ENCODE measurements at places on chromosomes 6 and 20. TPM values are rescaled to one million over a fixed set of nuclear protein-coding genes. Genes with fewer than 3 reads are reported as not detected.
A peak's percentile ranks its signal among the peaks of the same experiment; 100 is the strongest.

MTFR2 gene
- 6.2 TPM for total RNA-seq

COL12A1 gene
- 1.3 TPM for total RNA-seq

DNA sequence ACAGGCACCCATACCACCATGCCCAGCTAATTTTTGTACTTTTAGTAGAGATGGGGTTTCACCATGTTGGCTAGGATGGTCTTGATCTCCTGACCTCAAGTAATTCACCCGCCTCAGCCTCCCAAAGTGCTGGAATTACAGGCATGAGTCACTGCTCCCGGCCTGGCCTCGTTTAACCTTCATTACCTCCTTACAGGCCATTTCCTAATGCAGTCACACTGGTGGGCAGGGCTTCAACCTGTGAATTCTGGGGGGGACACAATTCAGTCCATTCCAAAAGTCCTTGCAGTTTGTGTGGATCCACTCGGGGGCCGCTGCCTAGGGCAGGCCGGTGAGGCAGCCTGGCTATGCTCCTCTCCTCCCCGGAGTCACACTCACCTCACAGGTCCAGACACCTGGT lies 112.4 kb upstream of the SNX9 start:
- no peak overlapping the region for H3K4me3 ChIP-seq
- DNase-seq: no peak
- peaks cover 12% of the 10 kb centered on the region for H3K4me1 ChIP-seq
- no peaks in the 10 kb centered on the region for H3K27me3 ChIP-seq
- H3K36me3 ChIP-seq: no peaks in the 10 kb centered on the region

GRCh38 chr6:26103141-26103769 lies 16.0 kb downstream of the HFE start:
- peak overlapping the region; percentile 47 for H3K27ac ChIP-seq
- H3K36me3 ChIP-seq: no peaks in the 10 kb centered on the region
- H3K27me3 ChIP-seq: no peaks in the 10 kb centered on the region

HLA-DQB1 gene
- total RNA-seq: 6.6 TPM

DNA sequence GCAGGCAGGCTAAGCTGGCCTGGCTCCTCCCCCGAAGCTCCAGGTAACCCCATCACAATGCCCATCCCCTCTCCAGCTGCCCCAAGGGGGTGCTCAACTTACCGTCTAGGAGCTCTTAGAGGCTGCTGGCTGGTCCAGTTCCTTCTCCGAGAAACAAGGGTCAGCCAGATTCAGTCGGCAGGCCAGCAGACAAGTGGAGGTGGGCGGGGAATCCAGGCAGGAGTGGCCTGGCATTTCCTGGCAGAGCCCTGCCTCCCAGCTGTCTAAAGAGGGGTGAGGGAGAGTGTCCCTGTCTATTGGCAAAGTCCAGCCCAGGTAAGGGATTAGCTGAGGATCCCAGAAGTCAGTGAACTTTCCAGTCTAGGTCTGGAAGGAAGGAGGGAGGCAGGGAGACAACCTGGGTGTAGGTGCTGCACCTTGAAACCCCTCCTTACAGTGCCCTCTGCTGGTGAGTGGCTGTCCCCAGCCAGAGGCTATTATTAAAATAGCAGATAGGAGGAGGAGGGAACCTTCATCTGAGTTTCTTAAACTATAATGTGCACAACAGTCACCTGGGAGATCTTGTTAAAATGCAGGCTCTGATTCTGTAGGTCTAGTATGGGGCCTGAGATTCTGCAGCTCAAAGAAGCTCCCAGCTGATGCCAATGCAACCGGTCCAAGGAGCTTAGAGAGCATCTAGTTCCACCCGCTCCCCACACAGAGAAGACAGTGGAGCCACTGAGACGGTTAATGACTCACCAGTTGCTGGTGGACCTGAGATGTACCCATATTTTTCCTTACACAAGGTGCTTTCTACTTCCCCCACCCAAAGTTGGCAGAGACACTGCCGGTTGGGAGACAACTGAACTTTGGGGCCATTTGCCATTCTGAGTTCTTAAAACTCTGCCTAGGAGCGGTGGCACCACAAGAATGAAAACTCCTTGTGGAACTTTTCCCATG lies at the start of gene UNC5CL:
Gene UNC5CL (minus strand): TSS at position 162 of the 939 bp plus-strand sequence. CDS start 4,147 bp downstream, outside the sequence.
- peaks cover 4% of the 10 kb centered on the region for H3K4me1 ChIP-seq
- H3K27me3 ChIP-seq: no peaks in the 10 kb centered on the region
- H3K4me3 ChIP-seq: no peak within 1 kb of the TSS
- H3K36me3 ChIP-seq: no peaks in the 10 kb centered on the region
- DNase-seq: peak; percentile 63
- no peak within 1 kb of the TSS for H3K27ac ChIP-seq

- no peak overlapping the region for H3K27ac ChIP-seq
- H3K4me3 ChIP-seq: no peak overlapping the region
- no peaks in the 10 kb centered on the region for H3K36me3 ChIP-seq
- no peak for DNase-seq
- H3K4me1 ChIP-seq: peaks cover 3% of the 10 kb centered on the region
- no peaks in the 10 kb centered on the region for H3K27me3 ChIP-seq
Observed at GRCh38 chr6:5898563-5898962, 108.2 kb downstream of the NRN1 start.

SLC17A2 gene
- not detected for total RNA-seq

DNA sequence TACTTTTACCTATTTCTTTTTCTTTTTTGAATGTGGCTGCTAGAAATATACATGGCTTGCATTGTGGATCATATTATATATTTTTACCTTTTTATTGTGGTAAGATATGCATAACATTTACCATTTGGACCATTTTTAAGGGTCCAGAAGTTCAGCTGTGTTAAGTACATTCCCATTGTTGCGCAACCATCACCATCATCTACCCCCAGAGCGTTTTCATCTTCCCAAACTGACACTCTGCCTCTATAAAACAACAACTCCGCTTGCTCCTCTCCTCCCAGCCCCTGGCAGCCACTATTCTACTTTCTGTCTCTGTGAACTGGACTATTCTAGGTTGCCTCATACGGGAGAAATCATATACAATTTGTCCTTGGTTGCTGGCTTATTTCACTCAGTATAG lies 28.2 kb upstream of the CCN5 start:
- H3K27ac ChIP-seq: no peak overlapping the region
- DNase-seq: no peak
- no peak overlapping the region for H3K4me3 ChIP-seq
- no peaks in the 10 kb centered on the region for H3K36me3 ChIP-seq
- no peaks in the 10 kb centered on the region for H3K4me1 ChIP-seq

DNA sequence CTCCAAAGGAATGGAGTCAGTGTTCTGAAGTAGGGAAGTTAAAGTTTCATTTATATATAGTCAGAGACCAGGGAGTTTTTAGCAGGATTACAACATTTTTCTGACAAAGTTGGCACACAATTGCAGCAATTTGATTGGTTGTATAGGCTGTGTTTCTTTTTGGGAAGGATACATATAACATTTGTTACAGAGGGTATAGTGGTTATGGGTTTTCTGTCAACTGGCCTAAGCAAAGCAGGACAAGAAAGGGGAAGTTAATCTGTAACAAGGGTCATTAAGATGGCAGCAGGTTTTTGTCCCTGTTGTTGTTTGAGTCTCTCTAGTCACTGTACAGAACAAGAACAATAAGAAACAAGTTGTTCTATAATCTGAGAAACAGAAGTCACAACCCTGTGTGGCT lies 41.4 kb downstream of the TPD52L1 start:
- no peak overlapping the region for H3K4me3 ChIP-seq
- no peaks in the 10 kb centered on the region for H3K27me3 ChIP-seq
- peaks cover 15% of the 10 kb centered on the region for H3K4me1 ChIP-seq
- no peaks in the 10 kb centered on the region for H3K36me3 ChIP-seq
- no peak overlapping the region for H3K27ac ChIP-seq

- H3K4me3 ChIP-seq: no peak overlapping the region
- DNase-seq: peak; percentile 48
- H3K27ac ChIP-seq: no peak overlapping the region
- peaks cover 43% of the 10 kb centered on the region for H3K4me1 ChIP-seq
- H3K27me3 ChIP-seq: no peaks in the 10 kb centered on the region
Observed at GRCh38 chr20:58374027-58374850, 14.8 kb upstream of the VAPB start.

- peaks cover 41% of the 10 kb centered on the region for H3K4me1 ChIP-seq
- no peaks in the 10 kb centered on the region for H3K36me3 ChIP-seq
- DNase-seq: no peak
- H3K4me3 ChIP-seq: no peak overlapping the region
- peaks cover 70% of the 10 kb centered on the region for H3K27me3 ChIP-seq
- no peak overlapping the region for H3K27ac ChIP-seq
Observed at GRCh38 chr6:168181876-168182275, 102.9 kb upstream of the FRMD1 start.

GRCh38 chr6:33914645-33915044 lies 110.8 kb upstream of the MLN start:
- no peaks in the 10 kb centered on the region for H3K36me3 ChIP-seq
- no peaks in the 10 kb centered on the region for H3K4me1 ChIP-seq
- H3K4me3 ChIP-seq: no peak overlapping the region
- no peak overlapping the region for H3K27ac ChIP-seq
- DNase-seq: no peak

ARMH2 gene
- total RNA-seq: not detected

GRCh38 chr20:18567739-18568091 lies 483 bp downstream of the SMIM26 start:
- H3K4me1 ChIP-seq: peaks cover 11% of the 10 kb centered on the region
- no peaks in the 10 kb centered on the region for H3K27me3 ChIP-seq
- H3K36me3 ChIP-seq: peaks cover 5% of the 10 kb centered on the region
- H3K27ac ChIP-seq: no peak overlapping the region
- DNase-seq: no peak
- peak overlapping the region; percentile 73 for H3K4me3 ChIP-seq

SNRPB2 gene
- total RNA-seq: 83.1 TPM

DPM1 gene
- 173 TPM for total RNA-seq

- H3K27ac ChIP-seq: no peak overlapping the region
- H3K4me3 ChIP-seq: no peak overlapping the region
- H3K36me3 ChIP-seq: no peaks in the 10 kb centered on the region
- H3K4me1 ChIP-seq: no peaks in the 10 kb centered on the region
- no peaks in the 10 kb centered on the region for H3K27me3 ChIP-seq
Observed at GRCh38 chr20:31508517-31509244, 5.6 kb upstream of the HM13 start.

GRCh38 chr6:106300944-106301343 lies 24.6 kb downstream of the ATG5 start:
- H3K27me3 ChIP-seq: no peaks in the 10 kb centered on the region
- no peaks in the 10 kb centered on the region for H3K4me1 ChIP-seq
- H3K36me3 ChIP-seq: no peaks in the 10 kb centered on the region
- peak; percentile 11 for DNase-seq
- no peak overlapping the region for H3K27ac ChIP-seq

DNA sequence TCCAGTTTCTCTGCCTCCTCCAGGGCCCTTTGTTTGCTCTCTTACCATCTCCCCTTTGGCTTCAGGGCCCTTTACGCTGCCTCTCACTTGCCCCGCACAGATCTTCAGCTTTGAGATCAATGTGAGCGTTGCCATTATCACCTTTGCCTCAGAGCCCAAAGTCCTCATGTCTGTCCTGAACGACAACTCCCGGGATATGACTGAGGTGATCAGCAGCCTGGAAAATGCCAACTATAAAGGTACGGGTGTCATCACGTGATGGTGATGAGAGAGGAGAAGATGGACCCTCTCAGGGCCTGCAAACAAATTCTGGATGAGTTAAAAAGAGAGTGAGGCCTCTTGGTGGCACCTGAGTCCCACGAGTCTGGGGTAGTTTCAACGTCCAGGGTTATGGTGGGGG lies 8.3 kb downstream of the C2 start:
- no peak for DNase-seq
- no peak overlapping the region for H3K27ac ChIP-seq
- no peaks in the 10 kb centered on the region for H3K27me3 ChIP-seq
